ENCODE measurements at places on chromosomes 3 and 15.

DNA sequence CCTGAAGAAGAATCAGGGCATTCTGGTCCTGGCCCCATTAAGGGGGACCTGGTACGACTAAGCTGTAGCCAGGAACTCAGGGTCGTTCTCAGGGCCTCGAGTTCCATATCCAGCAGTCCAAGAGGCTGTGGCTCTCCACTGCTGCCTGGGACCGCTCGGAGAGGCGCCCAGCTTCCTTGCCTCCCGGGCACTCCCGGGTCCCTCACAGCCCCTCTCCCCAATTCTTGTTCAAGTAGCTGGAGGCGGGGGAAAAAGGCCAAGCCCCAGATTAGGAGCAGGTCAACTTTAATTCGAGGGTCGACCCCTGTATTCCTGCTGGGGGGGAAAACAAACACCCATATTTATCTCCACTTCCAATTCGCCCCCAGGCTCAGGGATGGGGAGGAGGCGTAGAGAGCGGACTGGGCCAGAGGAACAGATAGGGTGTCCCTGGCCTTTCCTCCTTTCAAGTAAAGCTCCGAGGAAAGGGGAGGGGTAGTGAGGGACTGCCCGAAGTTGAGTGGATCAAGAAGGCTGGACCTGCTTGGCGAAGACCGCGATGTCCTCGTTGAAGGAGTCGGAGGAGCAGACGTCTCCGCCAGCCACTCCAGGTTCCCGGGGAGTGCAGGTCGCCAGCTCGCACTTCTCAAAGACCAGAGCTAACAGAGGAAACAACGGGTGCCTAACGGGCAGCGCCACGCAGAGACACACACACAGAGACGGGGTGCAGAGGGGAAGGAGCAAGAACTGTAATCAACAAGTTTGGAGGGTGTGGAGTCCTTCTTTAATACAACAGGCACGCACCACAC, 4.4 kb downstream of the MEIS2 start:
- no peak for DNase-seq

DNA sequence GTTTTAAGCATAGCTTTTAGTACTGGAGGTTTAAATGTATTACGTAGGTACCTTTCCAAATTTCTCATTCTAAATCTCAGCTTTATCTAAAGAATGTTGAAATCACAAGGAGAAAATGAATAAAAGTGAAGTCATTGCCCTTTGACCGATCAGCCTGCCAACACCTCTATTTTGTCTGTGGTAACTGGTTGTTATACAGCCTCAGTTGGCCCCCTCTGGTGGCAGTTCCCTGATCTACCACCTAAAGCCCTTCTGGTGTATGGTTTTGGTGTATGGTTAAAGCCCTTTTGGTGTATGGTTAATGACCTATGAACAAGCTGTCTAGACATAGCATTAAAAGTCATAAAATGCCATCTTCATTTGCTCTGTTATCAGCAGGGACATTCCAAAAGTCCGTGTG, 378.2 kb upstream of the AZI2 start:
- DNase-seq, result no peak

GRCh38 chr3:70180664-70181063, 131.8 kb downstream of the MDFIC2 start:
- DNase-seq, result no peak

GRCh38 chr3:143170074-143170473, 50.5 kb downstream of the CHST2 start:
- no peak for DNase-seq

- DNase-seq, result no peak
Observed at GRCh38 chr3:181698263-181698954, 13.3 kb upstream of the SOX2 start.

- DNase-seq, result no peak
Observed at GRCh38 chr3:61520966-61521628, 40.3 kb upstream of the PTPRG start.

GRCh38 chr3:129386984-129387383, 41.5 kb downstream of the EFCAB12 start:
- DNase-seq, result no peak

DNA sequence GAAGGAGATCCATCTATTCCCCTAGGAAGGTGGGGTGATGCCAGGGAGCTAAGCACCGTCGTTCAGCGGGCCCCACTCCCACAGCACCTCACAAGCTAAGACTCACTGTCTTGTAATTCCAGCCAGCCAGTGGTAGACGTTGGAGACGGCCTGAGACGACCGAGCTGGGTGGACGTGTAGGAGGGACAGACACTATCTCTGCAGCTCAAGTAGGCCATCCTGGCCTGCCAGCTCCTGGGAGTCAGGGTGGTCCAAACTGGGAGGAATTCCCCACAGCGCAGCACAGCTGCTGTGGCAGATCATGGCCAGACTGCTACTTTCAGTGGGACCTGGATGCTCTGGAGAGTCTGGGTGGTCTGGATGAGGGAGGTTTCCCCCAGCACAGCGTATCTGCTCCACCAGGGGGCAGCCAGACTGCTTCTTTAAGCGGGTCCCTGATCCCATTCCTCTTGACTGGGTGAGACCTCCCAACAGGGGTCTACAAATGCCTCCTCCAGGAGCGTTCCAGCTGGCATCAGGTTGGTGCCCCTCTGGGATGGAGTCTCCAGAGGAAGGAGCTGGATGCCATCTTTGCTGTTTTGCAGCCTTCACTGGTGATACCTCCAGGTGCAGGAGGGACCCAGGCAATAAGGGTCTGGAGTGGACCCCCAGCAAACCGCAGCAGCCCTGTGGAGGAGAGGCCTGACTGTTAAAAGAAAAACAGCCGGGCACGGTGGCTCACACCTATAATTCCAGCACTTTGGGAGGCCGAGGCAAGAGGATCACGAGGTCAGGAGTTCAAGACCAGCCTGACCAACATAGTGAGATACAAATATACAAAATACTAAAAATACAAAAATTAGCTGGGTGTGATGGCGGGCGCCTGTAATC, 27.6 kb downstream of the GNB5 start:
- DNase-seq, result no peak

DNA sequence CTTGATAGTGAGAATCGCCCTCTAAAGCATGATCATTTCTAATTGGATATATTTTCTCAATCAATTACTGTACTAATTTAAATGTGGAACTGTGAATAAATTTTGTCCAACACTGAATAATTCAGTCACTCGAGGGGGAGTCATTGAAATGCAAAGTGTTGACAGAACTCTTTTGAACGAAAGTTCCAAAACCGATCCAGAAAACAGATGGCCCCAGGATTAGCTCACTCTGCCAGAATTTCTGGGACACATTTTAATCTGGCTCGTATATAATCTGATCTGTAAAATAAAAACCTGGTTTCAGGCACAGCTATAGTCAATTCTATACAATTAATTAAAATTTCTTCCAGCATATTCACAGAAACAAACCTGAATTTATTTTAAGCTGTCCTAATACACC, 580.4 kb downstream of the ROBO1 start:
- no peak for DNase-seq

GRCh38 chr3:90095811-90096210, 988.4 kb downstream of the EPHA3 start:
- DNase-seq, result no peak

- DNase-seq, result no peak
Observed at GRCh38 chr15:35279811-35280210, 194.7 kb upstream of the NANOGP8 start.

DNA sequence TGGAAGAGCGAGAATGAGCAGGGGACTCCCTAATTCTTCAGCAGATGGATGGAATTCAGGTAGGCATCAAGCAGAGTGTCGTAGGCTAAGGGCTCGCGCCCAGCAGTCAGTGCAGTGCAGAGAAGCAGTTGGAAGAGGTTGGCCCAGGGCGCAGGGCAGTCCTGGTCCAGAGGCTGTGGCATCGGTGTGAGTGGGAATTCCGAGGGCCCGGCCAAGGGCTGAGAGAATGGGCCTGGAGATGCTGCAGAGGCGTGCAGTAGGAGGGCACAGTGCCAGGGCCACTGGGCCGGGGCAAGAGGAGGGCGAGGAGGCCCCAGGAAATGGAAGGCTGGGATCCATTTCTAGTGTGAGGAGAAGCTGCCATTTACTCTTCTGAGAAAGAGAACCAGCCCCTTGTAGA, 74.4 kb downstream of the AAGAB start:
- DNase-seq, result no peak

GRCh38 chr15:39692356-39693327, 90.0 kb downstream of the FSIP1 start:
- no peak for DNase-seq

GRCh38 chr15:58981808-58982475, 5.5 kb upstream of the RNF111 start:
- DNase-seq, result no peak

DNA sequence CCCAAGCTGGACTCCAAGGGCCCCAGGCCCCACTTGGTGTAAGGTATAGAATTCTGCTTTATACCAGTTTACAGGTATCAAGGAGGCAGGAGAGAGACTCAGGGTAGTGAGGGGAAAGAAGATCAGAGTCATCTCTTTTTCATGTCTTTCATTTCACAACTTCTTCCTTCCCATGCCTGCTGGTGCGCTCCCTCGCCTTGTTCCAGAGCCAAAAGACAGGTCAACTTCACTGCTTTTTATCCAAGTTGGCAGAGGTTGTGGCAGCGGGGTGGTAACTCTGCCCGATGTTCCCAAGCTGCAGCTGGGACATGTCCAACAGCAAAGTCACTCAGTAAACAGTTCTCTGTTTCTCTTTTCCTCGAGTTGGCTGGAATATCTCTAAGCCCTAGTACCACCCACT, 86.3 kb upstream of the TCF12 start:
- no peak for DNase-seq

- no peak for DNase-seq
Observed at GRCh38 chr3:64488939-64489338, 198.9 kb downstream of the ADAMTS9 start.

- no peak for DNase-seq
Observed at GRCh38 chr3:134797741-134798451, 2.8 kb downstream of the EPHB1 start.

GRCh38 chr15:67157521-67158252, 92.3 kb downstream of the SMAD3 start:
- DNase-seq, result no peak

GRCh38 chr15:23566071-23566554, 639 bp downstream of the MKRN3 start:
- peak; percentile 36 for DNase-seq

DNA sequence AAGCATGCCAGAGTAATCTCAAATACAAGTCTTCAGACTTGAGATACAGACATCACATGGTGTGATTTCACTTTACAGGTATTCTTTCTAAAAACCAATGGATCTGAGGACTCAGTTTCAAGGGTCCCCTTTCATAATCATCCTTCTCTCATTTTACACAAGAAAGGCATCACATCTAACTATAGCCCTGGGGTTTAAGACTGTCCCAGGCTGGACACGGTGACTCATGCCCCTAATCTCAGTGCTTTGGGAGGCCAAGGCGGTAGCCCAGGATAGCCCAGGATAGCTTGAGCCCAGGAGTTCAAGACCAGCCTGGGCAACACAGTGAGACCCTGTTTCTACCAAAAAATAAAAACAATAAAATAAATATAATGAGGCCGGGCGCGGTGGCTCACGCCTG, 36.4 kb downstream of the UBP1 start:
- no peak for DNase-seq

DNA sequence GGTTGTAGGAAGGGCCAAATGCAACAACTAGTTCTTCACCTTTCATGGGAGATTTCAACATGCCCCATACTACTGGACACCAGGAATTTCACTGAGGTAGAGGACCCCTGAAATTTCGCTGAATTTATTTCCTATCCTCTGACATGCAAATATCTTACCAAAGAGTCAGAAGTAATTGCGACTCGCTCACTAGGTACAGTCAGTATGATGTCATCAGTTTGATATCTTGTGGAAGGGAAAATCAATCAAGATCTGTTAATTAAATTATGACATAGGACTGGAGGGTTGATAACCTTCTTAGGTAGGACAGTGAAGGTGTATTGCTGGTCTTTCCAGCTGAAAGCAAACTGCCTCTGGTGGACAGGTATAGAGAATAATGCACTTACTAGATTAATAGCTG, 74.9 kb upstream of the TNIK start:
- DNase-seq, result no peak

DNA sequence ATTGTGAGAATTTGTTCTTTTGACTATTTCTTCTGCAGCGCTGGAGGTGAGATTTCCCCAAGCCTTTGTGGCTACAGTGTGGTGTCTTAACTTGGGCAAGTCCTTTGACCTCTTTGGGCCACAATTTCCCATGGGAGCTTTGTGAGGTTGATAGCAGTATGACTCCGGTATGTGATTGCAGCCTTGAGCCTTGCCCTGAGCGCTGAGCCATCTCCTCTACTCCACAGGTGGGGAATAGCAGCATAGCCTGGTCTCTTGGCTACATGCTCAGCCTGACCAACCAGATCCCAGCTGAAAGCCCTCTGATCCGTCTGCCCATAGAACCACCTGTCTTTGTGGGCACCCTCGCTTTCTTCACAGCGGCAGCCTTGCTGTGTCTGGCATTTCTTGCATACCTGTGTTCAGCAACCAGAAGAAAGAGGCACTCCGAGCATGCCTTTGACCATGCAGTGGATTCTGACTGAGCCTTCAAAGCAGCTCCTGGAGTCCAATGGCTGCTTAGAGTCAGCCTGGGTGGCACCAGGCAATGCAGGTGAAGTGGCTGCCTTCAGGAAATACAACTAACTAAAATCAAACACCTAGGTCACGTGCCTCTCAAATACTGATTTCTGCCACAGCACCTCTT, 30.0 kb upstream of the RPL14 start:
- no peak for DNase-seq

DNA sequence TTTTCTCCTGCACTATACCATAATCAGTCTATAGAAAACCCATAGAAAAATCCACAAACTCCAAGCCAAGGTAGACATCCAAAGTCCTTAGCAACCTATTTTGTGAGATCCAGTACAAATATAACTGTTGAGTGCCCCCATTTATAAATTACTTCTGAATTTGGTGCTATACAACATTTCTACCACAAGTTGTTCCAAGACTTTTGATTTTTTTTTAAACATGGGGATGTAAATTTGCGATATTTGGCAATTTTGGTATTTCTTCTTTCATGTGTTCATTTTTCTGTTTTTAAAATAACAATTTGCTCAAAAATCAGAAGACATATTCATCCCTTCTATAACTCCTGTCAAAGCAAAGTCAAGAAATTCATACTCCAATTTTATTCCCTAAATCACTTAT, 763.8 kb downstream of the ROBO1 start:
- DNase-seq, result no peak

DNA sequence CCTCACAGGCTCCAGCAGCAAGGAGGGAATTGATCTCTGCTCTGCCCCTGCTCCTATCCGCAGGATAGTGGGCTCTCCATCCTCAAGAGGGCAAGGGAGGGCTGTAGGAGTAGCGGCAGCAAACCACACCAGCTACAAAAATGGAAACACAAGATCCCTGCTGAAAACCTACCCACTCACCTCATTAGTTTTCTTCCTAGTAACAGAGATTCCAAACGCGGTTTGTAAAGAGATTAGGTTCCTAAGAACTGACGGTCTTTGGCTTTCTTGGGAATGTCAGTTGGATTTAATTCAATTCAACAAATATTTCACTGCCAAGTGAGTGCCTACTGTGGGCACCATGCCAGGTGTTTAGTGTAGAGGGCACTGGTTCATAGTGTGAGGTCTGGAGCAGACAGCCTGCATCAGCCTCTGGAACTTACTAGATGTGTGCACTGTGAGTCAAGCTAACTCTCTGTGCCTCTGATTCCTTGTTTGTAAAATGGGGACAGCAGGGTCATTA, 84.7 kb downstream of the MRPL46 start:
- DNase-seq, result no peak

- no peak for DNase-seq
Observed at GRCh38 chr3:12545473-12545791, at the start of gene MKRN2OS. Gene MKRN2OS (minus strand): TSS chr3:12545499. CDS start chr3:12545464, 35 bp downstream.

GRCh38 chr3:6965881-6966280, 105.0 kb downstream of the GRM7 start:
- no peak for DNase-seq

Data from activated naive CD8-positive, alpha-beta T cell treated with anti-CD3 and anti-CD28 coated beads, Interleukin-2, amount 10 ng/mL, durations not matched to agents 7 days and 5 days (primary cell).